ENCODE measurements at places on chromosomes 13 and 19. TPM values are rescaled to one million over a fixed set of nuclear protein-coding genes. Genes with fewer than 3 reads are reported as not detected.

- no peak for DNase-seq
Observed at GRCh38 chr13:47546391-47547225, 454.5 kb downstream of the SUCLA2 start.

DNA sequence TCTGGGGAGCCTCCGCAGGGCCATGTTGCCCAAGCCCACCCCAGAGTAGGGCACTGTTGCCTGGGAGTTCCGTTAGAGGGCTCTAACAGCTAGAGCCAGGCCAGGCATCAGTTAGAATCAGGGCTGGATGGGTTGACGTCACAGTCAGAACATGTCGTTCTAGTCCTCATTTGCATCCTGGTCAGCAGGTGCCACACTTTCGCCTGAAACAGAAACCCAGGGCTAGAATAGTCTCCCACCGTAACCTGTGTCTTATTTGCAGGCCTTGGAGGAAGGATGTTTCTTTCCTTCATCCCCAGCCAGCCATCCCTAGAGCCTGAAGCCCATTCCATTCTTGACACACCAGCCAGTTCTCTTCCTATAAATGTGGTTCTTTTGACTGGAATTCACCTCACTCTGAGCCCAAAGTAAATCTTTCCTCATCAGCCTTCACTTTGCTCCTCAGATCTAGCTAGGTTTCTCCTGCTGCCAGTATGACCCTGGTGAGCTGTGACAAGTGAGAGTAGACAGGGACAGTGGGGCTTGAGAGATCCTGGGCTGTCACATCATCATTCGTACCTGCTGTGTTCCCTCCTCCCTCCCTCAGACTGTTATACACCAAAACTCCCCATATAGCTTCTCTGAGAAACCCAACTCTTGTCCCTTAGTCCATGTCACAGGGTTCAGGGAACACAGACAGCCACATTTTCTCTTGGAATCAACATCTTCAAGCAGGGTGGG is 12.2 kb upstream of the CCDC97 start:
- peak; percentile 82 for DNase-seq

GRCh38 chr19:12790628-12791344 is 500 bp upstream of the JUNB start:
- no peak for DNase-seq

DNA sequence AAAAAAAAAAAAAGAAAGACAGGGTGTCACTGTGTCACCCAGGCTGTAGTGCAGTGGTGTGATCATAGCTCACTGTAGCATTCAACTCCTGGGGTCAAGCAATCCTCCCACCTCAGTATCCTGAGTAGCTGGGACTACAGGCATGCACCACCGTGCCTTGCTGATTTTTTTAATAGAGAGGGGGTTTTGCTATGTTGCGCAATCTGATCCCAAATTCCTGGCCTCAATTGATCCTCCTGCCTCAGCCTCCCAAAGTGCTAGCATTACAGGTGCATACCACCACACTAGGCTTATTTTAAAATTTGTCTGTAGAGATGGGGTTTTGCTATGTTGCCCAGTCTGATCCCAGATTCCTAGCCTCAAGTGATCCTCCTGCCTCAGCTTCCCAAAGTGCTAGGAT is 159.3 kb downstream of the PTPRS start:
- no peak for DNase-seq

GRCh38 chr13:113144255-113144629 is 14.2 kb upstream of the PROZ start:
- no peak for DNase-seq

DNA sequence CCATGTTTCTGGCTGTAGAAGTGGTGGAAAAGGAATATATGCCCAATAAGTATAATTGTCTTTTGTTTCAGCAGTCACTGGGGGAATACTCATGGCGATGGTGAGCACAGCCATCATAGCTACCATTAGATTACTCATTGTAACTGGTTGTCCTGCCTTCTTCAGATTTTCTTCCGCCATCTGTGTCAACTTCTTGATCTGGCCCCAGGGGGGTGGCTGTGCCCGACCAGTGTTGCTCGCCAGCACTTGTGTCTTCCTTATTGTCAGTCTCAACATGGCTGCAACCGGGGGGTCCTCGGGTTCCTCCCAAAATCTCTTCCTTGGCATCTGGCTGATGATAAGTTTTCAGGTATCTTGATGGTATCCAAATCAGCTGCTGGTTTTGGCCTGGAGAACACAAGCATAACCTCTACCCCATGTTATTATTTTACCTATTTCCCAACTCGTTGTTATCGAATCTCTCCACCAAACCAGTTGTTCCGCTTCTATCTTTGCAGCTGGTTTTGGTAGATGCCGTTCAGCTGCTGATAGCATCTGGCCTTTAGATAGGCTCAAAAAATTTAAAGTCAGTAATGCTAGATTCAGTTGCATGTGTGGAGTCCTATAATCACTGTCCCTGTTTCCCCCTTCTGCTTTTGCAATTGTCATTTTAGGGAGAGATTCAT is 23.0 kb upstream of the IL17D start:
- DNase-seq: no peak

DNA sequence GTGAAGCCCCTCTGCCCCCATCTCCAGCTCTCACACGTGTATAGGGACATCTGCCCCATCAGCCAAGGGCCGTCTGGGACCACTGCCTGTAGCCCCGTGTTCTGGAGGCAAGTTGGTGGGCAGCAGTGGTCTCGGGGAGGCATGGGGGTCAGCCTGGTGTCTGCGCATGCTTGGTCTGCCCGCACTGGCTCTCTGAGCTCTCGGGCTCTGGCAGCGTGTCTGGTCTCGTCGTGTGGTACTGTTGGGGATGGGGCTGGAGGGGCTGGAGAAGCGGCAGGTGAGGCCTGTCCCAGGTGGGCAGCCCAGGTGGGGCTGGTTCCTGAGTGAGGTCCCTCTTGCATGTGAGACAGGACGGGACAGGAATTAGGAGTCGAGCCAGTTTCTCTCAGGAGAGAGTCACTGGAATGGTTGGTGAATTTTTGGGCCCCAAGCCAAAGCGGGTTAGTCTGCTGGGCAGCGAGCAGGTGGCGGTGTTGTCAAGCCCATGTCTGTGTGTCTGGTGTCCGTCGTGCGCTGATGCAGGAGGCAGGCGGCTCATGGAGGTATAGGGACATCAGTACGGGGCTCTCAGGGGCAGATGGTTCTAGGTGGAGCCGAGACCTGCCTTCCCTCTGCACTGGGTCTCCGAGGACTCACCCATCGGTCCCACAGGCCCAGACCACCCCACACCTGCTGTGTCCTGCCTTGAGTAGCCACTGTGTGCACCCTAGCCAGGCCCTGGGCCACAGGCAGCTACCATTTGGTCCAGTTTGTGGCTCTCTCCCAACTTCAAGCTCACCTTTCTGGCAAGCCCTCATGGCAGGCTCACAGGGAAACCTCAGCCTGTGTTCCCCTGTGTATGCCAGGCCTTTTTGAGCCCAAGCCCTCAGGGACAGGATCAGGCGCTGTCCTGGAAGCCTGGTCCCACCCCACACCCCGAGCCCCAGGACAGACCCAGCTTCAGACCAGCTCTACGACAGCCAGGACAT is 18.2 kb downstream of the COMP start:
- DNase-seq: no peak

The TEX29 gene
- 0.54 TPM for total RNA-seq

DNA sequence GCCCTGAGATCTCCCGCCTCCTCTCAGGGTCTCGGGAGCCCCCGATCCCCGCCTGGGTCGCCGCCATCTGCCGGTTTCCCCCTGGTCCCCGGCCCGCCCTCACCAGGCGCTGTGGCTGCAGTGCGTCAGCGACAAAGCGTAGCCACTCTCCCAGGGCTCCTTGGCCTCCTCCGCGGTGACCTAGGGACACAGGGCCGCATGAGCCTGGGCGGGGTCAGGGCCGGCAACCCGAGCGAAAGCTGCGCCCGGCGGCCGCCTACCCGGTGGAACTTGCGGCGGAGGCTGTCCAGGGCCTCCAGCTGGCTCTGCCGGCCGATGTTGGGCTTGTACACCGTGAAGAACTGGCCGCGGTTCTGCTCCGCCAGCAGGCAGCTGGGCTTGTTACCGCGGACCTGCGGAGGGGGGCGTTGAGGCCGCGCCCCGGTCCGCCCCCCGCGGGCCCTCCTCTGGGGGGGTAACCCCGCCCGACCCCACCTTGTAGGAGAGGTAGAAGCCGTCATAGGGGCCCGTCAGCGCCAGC is 5.3 kb downstream of the GPX4 start:
- DNase-seq: peak; percentile 79

DNA sequence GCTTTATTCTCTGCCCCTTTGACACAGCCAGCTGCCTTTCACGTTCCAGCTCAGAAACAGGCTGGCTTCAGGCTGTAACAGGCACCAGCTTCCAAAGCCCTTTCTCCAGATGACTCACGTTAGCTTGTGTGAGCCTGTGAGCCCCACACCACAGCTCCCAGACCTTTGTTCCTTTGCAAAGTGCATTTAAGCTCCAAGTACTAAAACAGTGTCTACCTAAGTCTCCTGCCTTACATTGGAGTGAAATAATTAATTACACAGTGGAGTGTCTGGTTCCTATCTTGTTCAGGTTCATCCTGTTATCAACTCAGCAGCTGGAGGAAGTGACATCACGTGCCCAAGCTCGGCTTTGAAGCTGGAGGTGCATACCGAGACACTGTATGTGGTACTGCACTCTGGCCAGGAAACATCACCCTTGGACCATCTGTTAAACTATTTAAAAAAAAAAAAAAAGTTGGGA is 475.8 kb downstream of the FOXO1 start:
- DNase-seq: peak; percentile 93

The RPS5 gene
- 764 TPM for total RNA-seq

The SIGLEC8 gene
- 4.3 TPM for total RNA-seq

DNA sequence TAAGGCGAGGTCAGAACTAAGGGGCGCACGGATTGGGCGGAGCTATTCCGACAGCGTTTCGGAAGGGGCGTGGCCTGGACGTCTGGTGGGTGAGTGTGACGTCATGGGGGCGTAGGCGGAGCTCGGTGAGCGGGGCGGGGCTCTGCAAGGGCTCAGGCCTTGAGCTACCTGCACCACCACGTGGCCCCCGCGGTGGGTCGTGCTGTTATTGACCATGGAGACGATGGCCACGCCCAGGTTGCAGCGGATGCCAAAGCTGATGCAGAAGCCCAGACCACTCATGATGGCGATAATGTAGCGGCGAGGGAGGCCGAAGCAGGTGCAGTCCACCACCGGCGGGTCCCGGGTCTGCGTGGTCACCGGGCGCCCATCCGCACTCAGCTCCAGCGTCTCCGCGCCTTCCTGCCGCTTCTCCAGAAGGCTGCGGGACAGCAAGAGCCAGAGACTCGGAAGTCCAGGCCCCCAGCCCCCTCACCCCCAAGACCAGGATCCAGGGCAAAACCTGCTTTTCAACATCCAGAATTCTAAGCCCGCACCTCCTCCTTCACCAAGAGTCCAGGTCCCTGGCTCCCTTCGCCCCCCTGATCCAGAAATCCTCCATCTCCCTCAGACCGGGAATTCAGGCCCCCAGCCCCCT is 4.8 kb downstream of the SLC17A7 start:
- no peak for DNase-seq

DNA sequence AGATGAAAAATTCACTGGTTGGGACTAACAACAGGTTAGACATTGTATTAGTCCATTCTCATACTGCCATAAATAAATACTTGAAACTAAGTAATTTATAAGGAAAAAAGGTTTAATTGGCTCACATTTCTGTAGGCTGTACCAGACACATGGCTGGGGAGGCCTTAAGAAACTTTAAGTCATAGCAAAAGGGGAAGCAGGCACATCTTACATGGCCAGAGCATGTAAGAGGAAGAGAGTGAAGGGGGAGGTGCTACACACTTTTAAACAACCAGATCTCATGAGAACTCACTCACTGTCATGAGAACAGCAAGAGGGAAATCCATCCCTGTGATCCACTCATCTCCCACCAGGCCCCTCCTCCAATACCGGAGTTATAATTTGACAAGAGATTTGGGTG is 125.9 kb downstream of the SUCLA2 start:
- no peak for DNase-seq

The RASIP1 gene
- 78.1 TPM for total RNA-seq

GRCh38 chr19:46232029-46232428 is 2.5 kb downstream of the IGFL1 start:
- DNase-seq: no peak

The OLFM4 gene
- total RNA-seq: 1.3 TPM

DNA sequence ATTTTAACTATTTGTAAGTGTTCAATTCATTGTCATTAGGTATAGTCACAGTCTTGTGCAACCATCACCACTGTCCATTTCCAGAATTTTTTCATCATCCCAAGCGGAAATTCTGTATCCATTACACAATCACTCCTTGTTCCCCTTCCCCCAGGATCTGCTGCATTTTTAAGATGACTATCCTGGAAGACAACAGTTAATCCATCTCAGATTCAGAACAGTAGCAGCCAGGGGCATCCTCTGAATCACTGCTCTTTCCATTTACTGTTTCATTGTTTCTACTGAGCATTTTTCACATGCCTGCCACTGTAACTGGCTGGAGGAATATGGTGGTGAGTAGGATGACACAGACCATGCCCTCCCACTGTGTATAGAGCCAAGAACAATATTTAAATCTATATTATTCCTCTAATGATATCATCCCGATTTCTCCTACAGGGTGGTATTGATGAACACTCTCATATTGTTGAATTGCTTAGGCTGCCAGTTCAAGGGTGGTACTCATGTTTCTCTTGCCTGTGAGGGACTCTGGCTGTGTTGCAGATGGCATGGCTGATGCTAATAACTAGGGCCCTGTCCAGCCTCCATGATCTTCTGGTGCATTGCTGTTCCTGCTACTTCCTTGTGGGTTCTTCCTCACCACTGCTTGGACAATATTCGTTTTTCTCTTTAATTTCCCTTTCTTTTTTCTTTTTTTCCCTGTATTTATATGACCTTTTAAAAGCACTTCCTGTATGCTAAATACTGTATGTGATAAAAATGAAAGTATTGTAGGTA is 59.0 kb downstream of the WDFY2 start:
- DNase-seq: no peak

The RAD23A gene
- 93.9 TPM for total RNA-seq

GRCh38 chr19:44653343-44653742 is 9.6 kb downstream of the PVR start:
- no peak for DNase-seq

DNA sequence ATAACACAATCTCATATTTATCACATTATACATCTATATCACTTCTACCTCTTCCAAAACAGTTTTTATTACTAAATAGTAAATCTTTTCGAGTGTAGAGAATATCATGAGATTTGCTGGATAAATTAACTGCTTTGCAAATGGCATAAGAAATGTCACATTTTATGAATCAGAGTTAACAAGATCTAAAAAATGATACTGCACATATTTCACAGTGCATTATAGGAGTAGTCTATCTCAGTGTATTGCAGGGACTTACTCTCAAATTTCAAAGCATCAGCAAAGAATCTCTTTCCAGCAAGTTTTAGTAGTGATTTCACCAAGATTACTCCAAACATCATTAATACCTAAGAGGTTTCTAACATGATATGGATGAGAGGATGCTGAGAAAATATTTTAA is 687.1 kb upstream of the SLITRK1 start:
- no peak for DNase-seq

GRCh38 chr13:41713405-41713804 is 247.5 kb downstream of the VWA8 start:
- no peak for DNase-seq

The CGB1 gene
- total RNA-seq: not detected

Data from spleen (tissue), 13 donors.